Kidney epithelial cell (primary cell): ENCODE measurements at places on chromosomes 3 and 15. TPM values are rescaled to one million over a fixed set of nuclear protein-coding genes. Genes with fewer than 3 reads are reported as not detected.

DNA sequence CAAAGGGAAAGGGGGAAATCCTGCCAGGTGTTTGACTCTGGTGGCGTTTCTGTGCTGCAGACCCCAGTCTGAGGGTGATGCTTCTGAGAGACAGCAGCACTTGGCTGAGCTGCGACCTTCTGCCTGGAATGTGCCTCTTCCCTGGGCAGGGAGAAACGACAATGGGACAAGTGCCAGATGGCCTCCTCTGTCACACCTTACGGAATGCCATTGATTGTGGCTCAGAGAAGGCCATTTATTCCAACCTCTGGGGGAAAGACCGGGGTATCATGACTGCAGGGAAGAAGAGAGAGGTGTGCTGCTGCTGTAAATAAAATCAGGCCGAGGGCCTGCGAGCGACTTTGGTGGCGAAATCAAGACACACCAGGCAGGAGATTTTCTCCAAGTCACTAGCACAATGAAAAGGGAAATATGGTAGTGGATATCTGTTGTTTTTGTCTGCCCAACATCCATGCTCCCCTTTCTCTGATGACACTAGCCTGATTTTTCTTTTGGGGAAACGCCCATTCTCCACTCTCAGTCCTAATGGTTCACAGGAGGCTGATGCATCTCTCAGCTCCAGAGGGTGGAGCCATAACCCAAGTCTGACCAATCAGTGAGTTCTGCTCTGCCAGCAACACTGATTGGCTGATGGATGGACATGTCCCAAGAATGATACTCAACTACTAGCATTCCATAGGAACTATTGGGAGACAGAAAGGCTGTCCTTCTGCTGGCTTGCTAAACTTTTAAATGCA is 336.1 kb downstream of the FOXP1 start:
- DNase-seq = no peak

Gene ARGFX
- not detected in 2 replicates for total RNA-seq

GRCh38 chr3:188320757-188321156 is 166.8 kb downstream of the LPP start:
- DNase-seq = no peak

Gene IQCF5
- not detected in 2 replicates for total RNA-seq

- no peak for DNase-seq
These were observed 43.2 kb downstream of the DUT start for GRCh38 chr15:48374472-48374871.

DNA sequence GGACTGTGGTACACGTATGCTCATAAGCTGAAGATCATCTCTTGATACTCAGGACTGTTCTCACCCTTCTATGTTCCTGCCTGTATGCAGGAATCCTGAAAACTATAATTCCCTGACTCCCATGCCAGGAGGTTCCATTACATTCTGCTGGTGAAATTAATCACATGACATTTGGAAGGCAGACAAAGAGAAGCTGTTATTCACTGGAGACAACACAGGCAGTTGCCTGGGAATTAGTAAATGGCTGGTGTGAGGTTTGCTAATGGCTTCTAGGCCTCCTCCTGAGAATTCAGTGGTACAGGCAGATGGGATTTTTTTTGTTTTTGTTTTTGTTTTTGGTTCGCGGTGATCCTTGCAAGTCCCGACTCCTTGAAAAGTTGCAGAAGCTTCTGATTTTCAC is 91.4 kb downstream of the CTNNB1 start:
- no peak for DNase-seq

Gene ACKR4
- not detected in 2 replicates for total RNA-seq

GRCh38 chr3:95289295-95289694 is 1226.4 kb downstream of the NSUN3 start:
- DNase-seq = peak; percentile 7

DNA sequence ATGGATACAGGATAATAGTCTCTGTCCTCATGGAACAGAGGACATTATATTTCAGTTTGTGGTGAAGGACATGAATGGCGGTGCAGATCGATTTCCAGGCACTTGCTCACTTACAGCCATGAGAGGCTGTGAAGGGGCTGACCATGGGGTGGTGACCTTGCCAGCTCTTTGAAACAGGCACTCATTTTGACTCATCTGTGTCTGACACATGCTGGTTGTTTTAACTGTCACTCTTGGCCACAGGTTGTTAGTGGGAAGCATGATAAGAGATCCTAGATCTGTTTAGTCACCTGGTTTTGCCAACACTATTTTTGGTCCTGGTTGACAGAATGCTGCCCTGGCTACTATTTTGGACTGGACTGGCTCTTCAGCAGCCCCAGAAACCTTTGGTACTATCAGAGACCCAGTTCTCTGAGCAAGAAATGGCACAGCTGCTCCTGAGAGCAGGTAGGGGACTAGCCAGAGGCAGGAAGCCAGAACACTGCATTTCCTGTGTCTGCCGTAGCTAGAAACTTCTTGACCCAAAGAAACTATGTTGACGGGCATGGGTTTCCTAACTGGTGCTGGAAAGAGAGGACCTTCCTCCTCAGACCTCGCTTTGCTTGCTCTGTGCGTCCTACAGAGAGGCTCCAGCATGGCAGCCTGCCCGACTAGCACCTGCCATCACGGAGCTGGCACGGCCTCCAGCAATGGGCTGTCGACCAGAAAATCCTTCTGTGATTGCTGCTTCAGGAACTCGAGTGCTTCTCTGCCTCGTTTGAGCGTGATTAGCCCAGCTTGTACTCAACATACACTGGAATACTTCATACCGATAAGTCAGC is 6.3 kb downstream of the PXYLP1 start:
- DNase-seq = no peak

Gene HPS3
- total RNA-seq = 18.8 and 19.4 TPM in 2 replicates

Gene DAZL
- total RNA-seq = not detected in 2 replicates

GRCh38 chr15:52790941-52791751 is 1.0 kb upstream of the ONECUT1 start:
- DNase-seq = no peak

DNA sequence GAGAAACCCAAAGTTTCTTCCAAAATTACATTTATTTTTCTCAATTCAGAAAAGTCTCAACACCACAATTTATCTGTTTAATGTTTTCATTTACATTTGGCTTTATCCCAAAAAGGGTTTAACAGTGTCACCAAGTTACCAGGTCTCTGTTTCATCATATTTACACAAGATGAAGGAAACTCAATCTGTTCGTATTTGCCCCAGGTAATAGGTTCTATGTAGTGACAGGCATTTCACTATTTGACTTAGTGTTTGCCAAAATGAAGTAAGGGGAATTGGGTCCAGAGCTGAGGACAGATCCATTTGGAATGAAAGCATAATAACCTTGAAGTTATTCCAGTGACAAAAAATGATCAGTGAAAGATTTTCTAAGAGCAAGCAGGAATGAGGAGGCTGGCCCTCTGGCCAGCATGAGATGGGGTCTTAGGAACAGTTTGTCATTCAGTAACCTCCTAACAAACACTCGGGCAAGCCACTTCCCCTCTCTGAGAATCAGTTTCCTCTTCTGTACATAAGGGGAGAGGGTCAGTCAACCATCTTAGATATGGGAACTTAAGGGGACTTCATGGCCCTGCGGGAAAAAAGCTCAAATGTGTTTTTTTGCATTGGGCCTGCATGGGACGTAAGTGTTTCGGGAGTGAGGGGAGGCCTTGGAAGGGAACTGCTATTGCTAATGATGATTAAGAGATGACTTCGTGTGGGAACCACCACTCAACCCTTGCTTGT is 31.8 kb downstream of the UMPS start:
- no peak for DNase-seq

GRCh38 chr3:45024542-45025255 is 1.4 kb upstream of the CLEC3B start:
- no peak for DNase-seq

DNA sequence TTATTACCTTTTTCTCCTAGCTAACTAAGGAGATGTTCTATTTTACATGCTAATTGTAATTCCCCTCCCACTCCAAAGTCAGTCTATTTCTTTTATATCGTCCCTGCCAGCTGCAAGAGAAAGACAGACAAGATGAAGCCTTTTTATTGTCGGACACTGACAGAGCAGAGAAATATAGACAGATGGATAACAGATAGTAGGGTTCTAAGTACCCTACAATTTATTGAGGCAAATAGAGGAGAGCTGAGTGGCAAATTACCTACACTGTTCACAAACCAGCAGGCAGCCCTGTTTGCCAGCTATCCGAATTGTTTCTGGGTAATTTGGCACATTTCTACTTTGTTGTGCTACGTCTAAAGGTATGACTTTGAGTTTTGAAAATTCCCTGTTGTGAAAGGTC is 392.3 kb upstream of the ZNF717 start:
- DNase-seq = no peak

Gene SUSD5
- 1.4 and 2.0 TPM in 2 replicates for total RNA-seq

- DNase-seq = no peak
These were observed 7.4 kb upstream of the ANPEP start for GRCh38 chr15:89822026-89822425.

DNA sequence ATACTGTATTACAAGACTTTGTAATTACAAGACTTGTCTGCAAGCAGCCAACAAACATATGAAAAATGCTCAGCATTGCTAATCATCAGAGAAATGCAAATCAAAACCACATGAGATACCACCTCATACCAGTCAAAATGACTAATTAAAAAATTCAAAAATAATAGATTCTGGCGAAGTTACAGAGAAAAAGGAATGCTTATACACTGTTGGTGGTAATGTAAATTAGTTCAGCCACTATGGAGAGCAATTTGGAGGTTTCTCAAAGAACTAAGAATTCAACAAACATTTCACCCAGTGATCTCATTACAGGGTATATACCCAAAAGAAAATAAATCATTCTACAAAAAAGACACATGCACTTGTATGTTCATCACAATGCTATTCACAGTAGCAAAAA is 617.5 kb upstream of the CCDC54 start:
- no peak for DNase-seq

- DNase-seq = no peak
These were observed 311.8 kb downstream of the TBC1D5 start for GRCh38 chr3:17430582-17430981.

Gene GOLGA6D
- total RNA-seq = not detected in 2 replicates

- no peak for DNase-seq
These were observed 5.2 kb upstream of the TRPM1 start for GRCh38 chr15:31106495-31107300.

DNA sequence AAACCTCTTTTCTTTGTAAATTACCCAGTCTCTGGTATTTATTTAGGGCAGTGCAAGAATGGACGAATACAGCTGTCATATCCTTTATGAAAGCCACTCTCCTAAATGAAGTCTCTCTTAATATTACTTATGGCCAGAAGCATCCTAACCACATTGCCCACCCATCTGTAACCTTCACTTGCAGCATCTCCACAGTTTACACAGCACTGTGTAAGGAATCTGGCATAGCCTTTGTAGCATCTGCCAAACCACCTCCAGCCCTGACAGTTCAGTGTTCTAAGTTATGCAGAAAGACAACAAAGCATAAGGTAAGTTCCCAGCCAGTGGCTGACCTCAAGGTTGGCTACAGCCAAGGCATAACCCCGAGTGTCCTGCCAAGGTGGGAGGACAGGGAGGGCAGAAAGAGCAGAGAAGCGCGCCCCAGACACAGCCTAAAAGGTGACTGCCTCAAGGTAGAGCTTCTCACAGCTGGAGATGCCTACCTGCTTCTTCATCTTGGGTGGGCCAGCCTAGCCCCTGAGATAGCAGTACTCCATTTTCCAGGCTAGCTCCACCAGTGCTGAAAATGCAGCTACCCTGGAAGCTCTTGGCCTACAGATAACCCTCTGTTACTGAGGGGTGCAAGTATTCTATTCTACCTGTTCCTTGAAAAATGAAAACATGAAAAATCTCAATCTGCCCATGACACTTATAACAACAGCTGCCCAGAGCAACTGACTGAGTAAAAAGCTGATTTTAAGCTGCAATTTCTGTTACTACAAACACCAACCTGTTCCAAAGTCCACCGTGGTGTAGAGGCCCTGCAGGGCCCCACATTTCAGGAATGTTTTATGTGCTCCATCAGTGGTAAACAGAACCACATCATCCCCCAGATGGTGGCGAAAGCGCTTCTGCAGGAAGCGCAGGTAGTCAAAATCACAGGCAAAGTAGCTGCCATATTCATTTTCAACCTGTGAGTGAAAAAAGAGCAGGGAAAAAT is 39.3 kb downstream of the GLB1 start:
- no peak for DNase-seq

- DNase-seq = no peak
These were observed 2.9 kb downstream of the SHOX2 start for GRCh38 chr3:158103081-158103886.

DNA sequence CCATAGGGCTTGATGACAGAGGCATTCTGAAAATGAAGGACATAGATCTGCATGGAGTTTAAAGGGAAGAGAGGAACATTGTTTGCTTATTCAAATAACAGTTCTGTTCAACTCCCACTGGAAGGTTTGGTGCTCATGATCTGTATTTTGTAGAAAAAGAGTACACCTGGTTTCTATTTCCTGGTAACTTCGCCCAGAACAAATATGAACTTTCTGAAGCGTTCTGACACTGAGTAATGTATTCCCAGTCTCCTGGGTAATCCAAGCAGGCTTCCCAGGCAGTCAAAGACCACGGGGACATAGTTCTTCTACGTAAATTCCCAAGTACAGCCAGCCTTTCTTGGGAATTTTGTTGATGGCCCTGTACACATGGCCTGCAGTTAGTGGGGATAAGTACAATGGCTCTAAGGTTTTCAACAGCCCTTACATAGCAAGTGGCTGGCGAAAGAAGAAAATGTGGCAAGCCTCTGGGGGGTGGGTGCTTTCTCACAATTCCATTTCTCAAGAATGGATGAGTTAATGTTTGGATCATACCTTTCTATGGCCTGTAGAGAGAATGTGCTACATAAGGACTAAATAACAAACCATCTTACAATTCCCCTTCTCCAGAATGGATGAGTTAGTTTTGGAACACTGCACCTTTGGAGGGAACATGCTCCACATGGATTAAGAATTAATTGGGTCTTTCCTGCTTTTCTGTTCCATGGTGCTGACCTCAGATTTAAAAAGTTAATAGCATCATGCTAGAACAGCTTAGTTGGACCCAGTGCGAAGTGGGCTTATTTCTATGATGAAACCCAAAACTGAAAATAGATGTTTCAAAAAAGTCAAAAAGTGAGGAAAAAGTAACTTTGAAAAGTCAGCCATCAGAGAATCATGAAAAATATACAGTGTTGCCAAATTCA is 52.7 kb downstream of the COL6A6 start:
- DNase-seq = no peak

DNA sequence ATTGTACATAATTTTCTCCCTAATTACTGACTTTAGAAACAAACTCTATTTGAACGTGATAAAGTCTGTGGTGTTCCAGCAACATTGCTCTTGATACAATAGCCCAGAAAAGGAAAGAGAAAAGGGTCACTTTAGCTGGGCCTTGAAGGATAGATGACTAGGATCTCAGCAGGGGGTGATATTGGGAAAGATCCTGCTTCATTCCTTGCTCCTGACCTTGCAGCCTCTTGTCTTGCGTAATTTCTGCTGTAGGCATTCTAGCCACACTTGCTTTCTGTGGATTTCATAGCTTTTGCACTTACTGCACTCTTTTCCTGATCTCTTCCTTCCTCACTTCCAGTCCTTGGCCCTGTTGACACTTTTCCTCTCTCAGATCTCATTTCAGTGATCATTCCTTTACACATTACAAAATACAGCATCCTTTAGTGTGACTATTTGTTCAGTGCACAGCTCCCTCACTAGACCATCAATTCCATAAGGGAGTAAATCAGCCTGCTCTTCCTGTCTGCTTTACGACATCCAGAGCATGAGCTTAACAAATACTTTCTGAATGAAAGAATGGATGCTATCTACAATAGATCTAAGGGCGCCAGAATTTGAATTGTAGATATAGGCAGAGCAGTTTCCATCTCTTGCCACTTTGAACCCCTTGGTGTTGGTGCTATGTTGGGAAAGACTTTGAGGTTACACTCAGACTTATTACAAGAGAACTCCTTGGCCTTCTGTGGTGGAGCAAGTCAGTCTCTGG is 559.6 kb upstream of the MDFIC2 start:
- peak; percentile 38 for DNase-seq

Gene ISLR
- 0.25 and 0.48 TPM in 2 replicates for total RNA-seq
